ENCODE measurements at places on chromosomes 6 and 20. TPM values are rescaled to one million over a fixed set of nuclear protein-coding genes. Genes with fewer than 3 reads are reported as not detected.
A peak's percentile ranks its signal among the peaks of the same experiment; 100 is the strongest.

GRCh38 chr6:142613981-142614380, 312.2 kb downstream of the ADGRG6 start:
- peaks cover 33% of the 10 kb centered on the region for H3K27me3 ChIP-seq
- no peak for DNase-seq
- H3K36me3 ChIP-seq = no peaks in the 10 kb centered on the region
- H3K27ac ChIP-seq = no peak overlapping the region

DNA sequence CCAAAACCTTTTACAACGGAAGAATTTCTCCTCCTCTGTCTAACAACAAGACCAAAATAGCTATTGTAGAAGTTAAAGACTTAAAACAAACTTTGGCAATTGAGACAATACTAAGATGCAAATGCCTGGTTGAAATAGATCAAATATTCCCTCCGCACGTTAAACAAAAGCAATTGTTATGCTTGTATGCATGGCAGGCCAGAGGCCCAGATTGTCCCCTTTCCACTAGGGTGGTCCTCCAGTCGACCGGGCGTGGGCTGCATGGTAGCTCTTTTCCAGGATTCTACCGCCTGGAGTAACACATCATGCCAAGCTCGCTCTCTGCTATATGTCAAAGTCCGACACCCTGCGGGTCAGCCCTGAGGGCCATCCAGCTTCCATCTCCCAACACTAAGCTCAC, 234.7 kb downstream of the RNGTT start:
- H3K4me3 ChIP-seq = no peak overlapping the region
- no peak overlapping the region for H3K27ac ChIP-seq
- H3K4me1 ChIP-seq = peaks cover 33% of the 10 kb centered on the region
- H3K36me3 ChIP-seq = peaks cover 3% of the 10 kb centered on the region

The PDYN gene
- total RNA-seq = not detected

- no peaks in the 10 kb centered on the region for H3K36me3 ChIP-seq
- H3K4me3 ChIP-seq = no peak overlapping the region
- H3K4me1 ChIP-seq = no peaks in the 10 kb centered on the region
- H3K27ac ChIP-seq = no peak overlapping the region
- H3K27me3 ChIP-seq = no peaks in the 10 kb centered on the region
- no peak for DNase-seq
These were observed 565.3 kb downstream of the KIF16B start for GRCh38 chr20:16007962-16008361.

The ZNF337 gene
- 11.2 TPM for total RNA-seq

The PRDM13 gene
- not detected for total RNA-seq

The OXT gene
- total RNA-seq = not detected

The SLC32A1 gene
- not detected for total RNA-seq

- peak overlapping the region; percentile 49 for H3K4me3 ChIP-seq
- peaks cover 2% of the 10 kb centered on the region for H3K36me3 ChIP-seq
- no peak for DNase-seq
- H3K4me1 ChIP-seq = peaks cover 3% of the 10 kb centered on the region
These were observed 39.9 kb downstream of the SLC52A3 start for GRCh38 chr20:728256-728944.

The HEY2 gene
- 43.0 TPM for total RNA-seq

The KCNG1 gene
- total RNA-seq = 13.0 TPM

- H3K27me3 ChIP-seq = no peaks in the 10 kb centered on the region
- DNase-seq = no peak
- H3K4me1 ChIP-seq = no peaks in the 10 kb centered on the region
- no peaks in the 10 kb centered on the region for H3K36me3 ChIP-seq
These were observed 92.8 kb downstream of the PTPRT start for GRCh38 chr20:43096931-43097260.

The IER3 gene
- total RNA-seq = 333 TPM

DNA sequence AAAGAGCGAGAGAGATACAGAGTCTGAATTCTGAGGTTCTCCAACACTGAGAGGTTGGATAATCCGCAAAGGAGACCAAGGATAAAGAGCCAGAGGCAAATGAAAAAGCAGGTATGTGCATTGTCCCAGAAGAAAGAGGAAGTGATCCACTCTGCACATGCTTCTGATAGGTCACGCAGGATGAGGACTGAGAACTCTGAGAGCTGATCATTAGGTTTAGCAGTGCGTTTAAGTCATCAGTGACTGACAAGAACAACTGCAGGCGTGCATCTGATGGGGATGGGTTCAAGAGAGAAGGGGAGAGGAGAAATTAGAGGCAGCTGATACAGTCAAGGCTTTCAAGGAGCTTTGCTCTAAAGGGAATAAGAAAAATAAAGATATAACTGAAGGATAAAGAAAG, 301.2 kb upstream of the SGK1 start:
- H3K4me3 ChIP-seq = no peak overlapping the region
- peaks cover 17% of the 10 kb centered on the region for H3K4me1 ChIP-seq
- no peaks in the 10 kb centered on the region for H3K27me3 ChIP-seq
- no peak for DNase-seq
- H3K27ac ChIP-seq = no peak overlapping the region

The DOK5 gene
- total RNA-seq = 9.0 TPM

GRCh38 chr20:24139846-24140245, 151.3 kb upstream of the GGTLC1 start:
- H3K4me1 ChIP-seq = no peaks in the 10 kb centered on the region
- H3K36me3 ChIP-seq = no peaks in the 10 kb centered on the region
- DNase-seq = no peak
- no peak overlapping the region for H3K27ac ChIP-seq

- DNase-seq = no peak
- H3K27ac ChIP-seq = no peak overlapping the region
- H3K27me3 ChIP-seq = no peaks in the 10 kb centered on the region
- H3K4me3 ChIP-seq = no peak overlapping the region
These were observed 4.5 kb upstream of the SPDEF start for GRCh38 chr6:34560366-34561226.

The C20orf202 gene
- total RNA-seq = not detected

- H3K27me3 ChIP-seq = no peaks in the 10 kb centered on the region
- peaks cover 46% of the 10 kb centered on the region for H3K4me1 ChIP-seq
- peaks cover 4% of the 10 kb centered on the region for H3K36me3 ChIP-seq
- no peak overlapping the region for H3K4me3 ChIP-seq
- no peak overlapping the region for H3K27ac ChIP-seq
- DNase-seq = peak; percentile 62
These were observed 61.4 kb downstream of the NOL4L start for GRCh38 chr20:32523613-32524213.

GRCh38 chr6:88519301-88520016, 353.3 kb upstream of the CNR1 start:
- H3K36me3 ChIP-seq = no peaks in the 10 kb centered on the region
- no peak for DNase-seq
- no peak overlapping the region for H3K4me3 ChIP-seq

GRCh38 chr6:3957321-3957720, 108.1 kb downstream of the FAM50B start:
- no peak overlapping the region for H3K4me3 ChIP-seq
- no peaks in the 10 kb centered on the region for H3K27me3 ChIP-seq
- no peaks in the 10 kb centered on the region for H3K36me3 ChIP-seq
- H3K27ac ChIP-seq = no peak overlapping the region
- DNase-seq = no peak

- H3K27ac ChIP-seq = no peak overlapping the region
- no peaks in the 10 kb centered on the region for H3K36me3 ChIP-seq
- peaks cover 7% of the 10 kb centered on the region for H3K4me1 ChIP-seq
These were observed 364.3 kb upstream of the HS3ST5 start for GRCh38 chr6:114707081-114707620.

DNA sequence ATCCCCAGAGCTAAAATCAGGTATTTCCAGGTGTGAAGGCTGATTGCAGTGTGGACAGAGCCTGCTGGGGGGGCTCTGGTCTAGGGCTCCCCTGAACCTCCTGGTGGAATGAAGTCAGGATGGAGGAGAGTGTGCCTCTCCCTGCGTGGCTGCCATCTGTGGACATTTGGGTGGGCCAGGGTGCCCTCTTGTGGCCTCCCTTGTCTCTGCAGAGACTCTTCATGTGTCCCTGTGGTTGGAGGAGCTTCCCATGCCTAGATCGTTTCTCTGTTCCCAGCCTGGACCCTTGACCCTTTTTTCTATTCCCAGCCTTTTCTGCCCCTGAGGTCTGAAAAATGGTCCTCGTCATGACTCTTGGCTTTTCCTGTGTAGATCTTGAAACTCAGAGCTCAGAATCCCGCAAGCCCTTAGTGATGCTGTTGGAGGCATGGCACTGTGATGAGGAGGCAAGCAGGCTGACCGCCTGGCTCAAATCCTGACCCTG, 9.9 kb upstream of the PSMF1 start:
- H3K36me3 ChIP-seq = no peaks in the 10 kb centered on the region
- no peak overlapping the region for H3K27ac ChIP-seq
- H3K27me3 ChIP-seq = no peaks in the 10 kb centered on the region
- H3K4me1 ChIP-seq = no peaks in the 10 kb centered on the region

DNA sequence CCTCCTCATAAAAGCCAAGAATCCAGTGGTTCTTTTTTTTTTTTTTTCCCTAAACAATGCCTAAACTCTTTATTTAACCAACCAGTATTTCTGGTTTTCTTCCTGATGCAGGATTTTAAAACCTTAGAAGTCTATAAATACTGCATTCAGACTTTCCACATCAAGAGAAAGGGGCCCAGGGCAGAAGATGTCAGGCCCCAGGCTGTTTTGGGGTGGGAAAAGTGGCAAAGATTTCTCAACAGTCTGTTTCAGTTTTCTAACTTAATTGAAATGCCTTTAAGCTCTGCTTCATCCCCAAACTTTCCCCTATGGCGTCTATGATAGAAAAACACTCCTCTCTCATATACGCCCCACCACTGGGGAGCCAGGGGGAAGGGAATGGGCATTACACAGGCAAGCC, 33.1 kb downstream of the QRSL1 start:
- H3K27me3 ChIP-seq = no peaks in the 10 kb centered on the region
- peaks cover 42% of the 10 kb centered on the region for H3K36me3 ChIP-seq
- H3K27ac ChIP-seq = no peak overlapping the region
- DNase-seq = no peak
- no peaks in the 10 kb centered on the region for H3K4me1 ChIP-seq
- H3K4me3 ChIP-seq = no peak overlapping the region

DNA sequence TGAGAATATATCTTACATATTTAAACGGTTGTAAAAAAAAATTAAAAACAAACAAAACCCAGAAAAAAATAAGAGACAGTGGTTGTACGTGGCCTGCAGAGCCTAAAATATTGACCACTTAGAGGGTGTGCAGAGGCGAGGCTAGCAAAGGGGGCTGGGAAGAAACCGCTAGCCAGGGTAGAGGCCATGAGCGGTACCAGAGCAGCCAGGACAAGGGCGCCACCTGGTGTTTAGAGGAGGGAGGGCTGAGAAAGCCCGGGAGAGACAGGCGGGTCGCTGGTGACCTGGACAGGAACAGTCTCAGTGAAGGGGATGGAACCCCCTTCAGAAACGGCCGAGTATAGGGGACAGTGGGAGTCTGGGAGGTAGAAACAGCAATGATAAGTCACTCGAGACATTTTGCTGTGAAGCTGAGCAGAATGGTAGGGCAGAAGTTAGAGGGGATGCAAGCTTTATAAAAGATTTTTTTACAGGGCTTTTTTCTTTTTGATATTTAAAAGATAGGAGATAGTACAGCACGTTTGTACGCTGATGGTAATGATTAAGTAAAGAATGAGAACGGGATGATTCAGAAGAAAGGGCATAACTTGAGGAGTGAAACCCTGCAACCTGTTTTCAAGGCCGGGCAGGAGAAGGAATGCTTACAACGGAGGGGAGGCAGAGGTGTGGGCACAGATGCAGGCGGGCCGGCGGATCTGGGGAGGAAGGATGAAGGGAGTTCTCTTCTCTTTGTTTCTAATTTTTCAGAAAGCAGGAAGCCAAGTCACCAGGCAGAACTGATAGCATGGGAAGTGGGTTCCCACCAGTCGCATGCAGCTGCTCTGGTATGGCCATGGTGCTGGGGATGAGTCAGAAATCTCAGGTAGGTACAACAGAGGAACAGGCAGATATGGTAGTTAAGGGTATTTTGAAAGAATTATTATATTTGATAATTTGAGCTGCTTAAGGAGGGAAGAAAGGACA, 76.2 kb downstream of the FAM229B start:
- H3K27me3 ChIP-seq = no peaks in the 10 kb centered on the region
- no peak for DNase-seq
- H3K27ac ChIP-seq = no peak overlapping the region
- H3K4me3 ChIP-seq = no peak overlapping the region

- H3K4me3 ChIP-seq = no peak overlapping the region
- H3K27me3 ChIP-seq = no peaks in the 10 kb centered on the region
- DNase-seq = no peak
- H3K36me3 ChIP-seq = no peaks in the 10 kb centered on the region
These were observed 85.0 kb downstream of the SRC start for GRCh38 chr20:37430778-37431460.

GRCh38 chr6:20583444-20583800, 49.2 kb downstream of the CDKAL1 start:
- H3K27ac ChIP-seq = no peak overlapping the region
- no peaks in the 10 kb centered on the region for H3K27me3 ChIP-seq
- H3K4me3 ChIP-seq = no peak overlapping the region
- peaks cover 11% of the 10 kb centered on the region for H3K36me3 ChIP-seq
- H3K4me1 ChIP-seq = peaks cover 9% of the 10 kb centered on the region
- DNase-seq = no peak

DNA sequence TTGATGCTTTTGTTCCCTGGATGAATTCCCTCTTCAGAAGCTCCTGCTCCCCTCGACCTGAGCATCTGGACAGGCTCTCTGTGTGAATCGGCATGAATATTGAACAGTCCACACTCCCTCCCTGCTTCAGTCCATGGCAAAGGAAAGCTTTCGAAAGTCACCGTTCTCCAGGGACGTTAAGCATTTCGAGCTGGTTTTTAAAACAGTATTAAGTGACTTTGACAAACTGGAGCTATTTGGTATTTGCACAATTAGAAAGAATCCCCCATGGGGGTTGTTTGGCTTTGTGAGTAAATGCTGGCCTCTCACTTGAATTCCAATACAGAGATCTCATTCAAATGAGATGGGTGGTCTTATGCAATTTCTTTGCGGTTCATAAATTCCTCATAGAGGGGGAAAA, 85.3 kb upstream of the TIAM2 start:
- H3K27ac ChIP-seq = no peak overlapping the region
- H3K4me1 ChIP-seq = peaks cover 7% of the 10 kb centered on the region
- H3K4me3 ChIP-seq = no peak overlapping the region

The PERP gene
- 22.5 TPM for total RNA-seq

The DYNLT2 gene
- 0.64 TPM for total RNA-seq

The LY6G5C gene
- total RNA-seq = 3.6 TPM

The RWDD1 gene
- total RNA-seq = 38.4 TPM

- no peak overlapping the region for H3K4me3 ChIP-seq
- H3K27ac ChIP-seq = no peak overlapping the region
- H3K4me1 ChIP-seq = no peaks in the 10 kb centered on the region
These were observed 733.5 kb upstream of the MMS22L start for GRCh38 chr6:98016565-98016964.

- H3K4me3 ChIP-seq = peak overlapping the region; percentile 61
- H3K36me3 ChIP-seq = no peaks in the 10 kb centered on the region
- DNase-seq = no peak
- H3K27me3 ChIP-seq = peaks cover 37% of the 10 kb centered on the region
- peaks cover 43% of the 10 kb centered on the region for H3K4me1 ChIP-seq
These were observed 1.6 kb downstream of the GNAS start for GRCh38 chr20:58853976-58854637.

The CALHM4 gene
- total RNA-seq = not detected
